ENCODE measurements at places on chromosomes 12 and 14. TPM values are rescaled to one million over a fixed set of nuclear protein-coding genes. Genes with fewer than 3 reads are reported as not detected.

DNA sequence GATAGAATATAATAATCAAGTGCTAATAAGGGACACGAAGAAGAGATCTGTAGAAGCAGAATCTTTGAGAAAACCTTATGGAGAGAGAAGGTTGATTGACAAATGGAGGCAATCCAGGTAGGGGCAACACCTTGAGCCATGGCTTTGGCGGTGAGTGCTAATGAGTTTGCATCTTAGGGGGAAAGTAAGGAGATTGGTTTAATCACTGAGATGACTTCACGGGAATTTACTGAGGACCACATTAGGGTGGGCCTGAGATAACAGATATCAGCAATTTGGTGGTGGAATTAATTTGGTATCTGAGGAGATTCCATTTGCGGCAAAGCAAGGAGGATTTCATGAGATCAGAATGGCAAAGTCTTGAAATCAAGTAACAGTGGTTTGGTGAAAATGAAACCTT, 1.8 kb upstream of the LARP4 start:
- no peak for DNase-seq

DNA sequence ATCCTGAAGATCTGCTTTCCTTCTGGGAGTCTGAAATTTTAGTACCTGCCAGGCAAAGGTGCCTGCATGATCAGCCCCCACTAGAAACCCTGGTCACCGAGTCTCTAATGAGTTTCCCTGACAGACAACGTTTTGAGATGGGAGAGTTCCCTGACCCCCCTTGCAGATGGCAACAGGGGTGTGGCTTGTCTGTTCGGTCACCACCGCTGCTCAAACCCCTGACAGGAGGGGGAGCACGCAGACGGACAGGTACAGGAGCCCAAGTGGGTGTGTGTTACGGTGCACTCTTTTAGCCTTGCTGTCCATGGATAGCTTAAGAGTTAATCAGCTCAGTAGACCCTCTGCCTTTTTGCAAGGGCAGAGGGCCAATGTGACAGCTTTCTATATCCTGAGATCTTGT, 19.3 kb upstream of the CDKN3 start:
- DNase-seq, result no peak

DNA sequence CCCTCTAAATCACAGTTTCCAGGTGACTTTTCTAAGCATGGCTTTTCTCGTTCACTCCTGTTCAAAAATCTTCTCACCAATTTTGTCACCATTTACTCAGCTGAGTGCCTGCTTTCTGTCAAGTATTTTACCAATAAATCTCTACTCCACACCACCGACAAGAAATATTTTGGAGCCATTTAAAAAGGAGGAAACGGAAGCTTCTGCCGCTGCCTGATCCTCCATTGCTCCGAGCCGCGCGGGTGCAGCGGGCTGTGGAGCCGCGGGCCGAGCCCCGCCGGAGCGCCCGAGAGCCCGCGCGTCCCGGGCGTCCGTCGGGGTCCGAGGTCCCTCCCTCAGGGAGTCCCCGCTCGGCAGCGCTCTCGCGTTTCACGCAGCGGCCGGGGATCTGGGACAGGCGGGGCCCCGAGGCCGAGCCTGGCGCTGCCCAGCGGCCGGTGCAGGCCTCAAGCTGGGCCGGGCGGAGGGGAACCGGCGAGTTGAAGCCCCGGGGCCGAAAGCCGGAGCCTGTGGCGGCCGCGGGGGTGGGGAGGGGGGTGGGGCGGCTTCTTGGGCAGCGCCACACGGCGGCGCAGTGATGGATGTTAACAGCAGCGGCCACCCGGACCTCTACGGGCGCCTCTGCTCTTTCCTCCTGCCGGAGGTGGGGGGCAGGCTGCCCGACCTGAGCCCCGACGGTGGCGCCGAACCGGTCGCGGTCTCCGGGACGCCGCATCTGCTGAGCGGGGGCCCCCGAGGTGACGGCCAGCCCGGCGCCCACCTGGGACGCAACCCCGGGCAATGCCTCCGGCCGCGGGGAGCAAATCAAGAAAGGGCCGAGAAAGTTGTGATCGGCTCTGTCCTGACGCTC, 1.1 kb upstream of the HEBP1 start:
- peak; percentile 89 for DNase-seq

DNA sequence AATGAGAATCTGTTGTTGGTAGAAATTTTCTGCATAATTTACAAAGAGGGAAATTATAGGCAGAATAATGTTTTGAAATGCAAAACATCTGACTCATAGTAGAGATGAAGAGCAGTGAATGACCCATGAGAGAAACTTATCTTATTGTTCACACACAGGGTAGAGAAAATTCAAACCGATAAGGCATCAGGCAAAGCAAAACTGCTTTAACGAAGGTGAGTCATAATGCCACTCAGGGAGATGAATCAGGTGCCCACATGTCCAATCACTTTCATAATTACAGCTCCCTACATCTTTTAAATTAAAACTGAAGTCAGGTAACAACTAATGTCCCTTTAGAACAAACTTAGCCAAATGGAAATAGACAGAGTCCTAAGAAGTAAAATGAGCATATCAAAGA, 265.6 kb upstream of the GARIN6 start:
- DNase-seq, result no peak

- DNase-seq, result no peak
These were observed 185.2 kb upstream of the SLC38A2 start for GRCh38 chr12:46557539-46558373.

- no peak for DNase-seq
These were observed 161.1 kb downstream of the PPFIA2 start for GRCh38 chr12:81597928-81598604.

DNA sequence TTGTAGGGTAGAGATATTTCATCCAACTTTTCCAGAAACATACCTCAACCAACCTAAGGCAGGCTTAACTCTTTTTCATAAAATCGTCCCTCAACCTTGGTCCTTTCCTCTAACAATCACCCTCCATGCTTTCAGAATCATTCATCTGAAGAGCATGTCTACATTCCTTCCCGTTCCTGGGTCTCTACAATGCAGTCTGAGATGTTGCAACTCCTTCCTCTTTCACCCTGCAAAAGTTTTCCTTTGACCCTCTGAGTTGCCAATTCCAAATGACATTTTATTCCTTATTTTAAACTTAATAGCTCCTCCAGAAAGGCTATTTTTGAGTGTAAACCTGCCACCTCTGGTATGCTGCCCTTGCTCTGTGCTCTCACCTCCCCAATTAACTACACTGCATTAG, 16.7 kb downstream of the SLC7A7 start:
- no peak for DNase-seq

DNA sequence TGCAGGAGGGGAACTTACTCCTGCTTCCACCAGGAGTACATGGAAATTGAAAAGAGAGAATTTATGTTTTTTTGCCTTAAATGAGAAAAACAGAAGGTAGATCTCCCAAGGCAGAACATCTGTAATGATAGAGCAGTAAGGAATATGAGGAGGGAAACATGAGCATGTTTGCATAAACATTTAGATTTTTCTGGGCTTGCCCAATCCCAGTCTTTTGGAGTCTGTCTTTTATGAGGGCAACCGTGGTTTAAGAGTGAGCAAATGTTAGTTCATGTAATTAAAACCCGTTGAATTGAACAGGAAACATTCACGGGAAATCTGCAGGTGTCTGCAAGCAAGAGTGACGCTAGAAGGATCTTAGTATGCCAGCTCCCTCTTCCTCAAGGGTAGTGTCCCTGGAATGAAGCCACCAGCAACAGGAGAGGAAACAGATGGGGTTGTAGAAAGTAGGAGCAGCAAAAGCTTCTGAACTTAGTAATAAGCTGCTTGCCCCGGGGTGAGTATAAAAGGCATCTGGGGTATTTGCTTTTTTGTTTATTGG, 79.3 kb downstream of the ARF6 start:
- no peak for DNase-seq

- DNase-seq, result peak; percentile 47
These were observed 86.7 kb downstream of the B4GALNT3 start for GRCh38 chr12:546265-546919.

GRCh38 chr14:52494444-52494843, 57.9 kb downstream of the TXNDC16 start:
- DNase-seq, result no peak

DNA sequence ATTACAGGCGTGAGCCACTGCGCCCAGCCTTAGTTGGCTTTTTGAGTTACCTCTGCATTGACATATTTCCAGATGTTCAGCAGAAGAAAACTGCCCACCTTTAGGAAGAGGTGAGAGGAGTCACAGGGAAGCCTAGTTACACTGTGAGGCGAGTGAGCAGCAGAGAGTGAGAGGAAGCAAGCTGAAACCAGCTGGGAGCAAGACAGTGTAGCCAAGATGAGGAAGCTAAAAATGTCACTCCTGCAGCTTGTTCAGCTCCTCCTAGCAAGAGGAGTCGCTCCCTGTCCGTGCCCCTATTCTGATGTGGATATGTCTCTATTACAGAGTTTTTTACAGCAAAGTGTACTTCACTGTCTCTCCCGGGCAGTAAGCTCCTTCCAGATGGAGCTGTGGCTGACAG, 127.6 kb downstream of the GXYLT1 start:
- no peak for DNase-seq

- DNase-seq, result no peak
These were observed 745 bp upstream of the PPP1R36 start for GRCh38 chr14:64549016-64549415.

DNA sequence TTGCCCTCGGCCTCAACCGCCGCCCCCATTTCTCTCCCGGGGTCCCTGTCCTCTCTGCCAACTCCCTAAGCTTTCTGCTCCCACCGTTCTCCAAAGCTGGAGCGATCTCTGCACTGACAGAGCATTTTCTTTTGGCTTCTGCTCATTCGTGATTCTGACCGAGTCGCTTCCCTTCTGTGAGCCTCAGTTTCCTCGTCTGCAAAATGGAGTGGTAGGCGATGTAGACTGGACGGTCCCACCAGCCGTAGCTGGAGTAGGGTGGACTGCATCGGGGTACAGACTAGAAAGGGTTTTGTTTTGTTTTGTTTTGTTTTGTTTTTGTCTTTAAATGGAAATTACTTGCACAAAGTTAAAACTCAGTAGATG, 2.4 kb downstream of the VSX2 start:
- no peak for DNase-seq

DNA sequence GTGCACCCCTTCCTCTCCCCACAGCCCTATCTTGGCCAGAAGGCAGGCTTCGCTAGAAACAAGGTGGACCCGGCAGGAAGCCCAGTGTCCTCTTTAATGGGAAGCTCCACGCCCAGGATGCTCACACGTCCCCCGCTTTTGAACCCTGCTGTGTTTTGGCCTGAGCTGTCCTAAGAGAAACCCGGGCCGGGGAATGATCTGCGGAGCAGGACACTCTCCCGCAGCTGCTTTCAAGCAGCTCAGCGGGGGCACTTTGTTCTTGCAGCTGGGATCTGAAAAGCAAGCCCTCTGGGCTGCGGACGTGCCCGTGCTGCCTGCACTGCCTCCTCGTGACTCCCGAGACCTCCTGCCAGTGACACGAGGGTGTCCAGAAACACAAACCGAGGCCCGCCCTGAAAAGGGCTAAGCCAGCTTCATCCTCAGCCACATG, 30.0 kb downstream of the SCARB1 start:
- no peak for DNase-seq

DNA sequence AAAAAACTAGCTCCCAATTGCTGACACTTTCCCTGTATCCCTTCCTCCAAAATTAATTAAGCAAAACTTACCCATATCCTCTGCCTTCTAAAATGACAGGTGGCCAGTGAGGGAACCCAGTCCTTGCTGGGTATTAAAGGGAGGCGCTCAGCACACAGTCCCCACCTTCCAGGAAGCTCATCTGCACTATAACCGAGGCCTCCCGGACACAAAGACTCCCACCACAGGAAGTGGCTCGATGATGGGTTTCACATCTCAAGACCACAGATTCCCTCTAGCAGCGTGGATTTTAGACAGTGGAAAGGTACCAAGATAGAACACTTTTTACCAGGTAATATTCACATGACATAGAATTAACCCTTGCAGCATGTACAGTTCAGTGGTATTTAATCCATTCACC, 126.8 kb upstream of the NCOR2 start:
- DNase-seq, result peak; percentile 25

- no peak for DNase-seq
These were observed 47.2 kb downstream of the ALDH1L2 start for GRCh38 chr12:105036937-105037649.

DNA sequence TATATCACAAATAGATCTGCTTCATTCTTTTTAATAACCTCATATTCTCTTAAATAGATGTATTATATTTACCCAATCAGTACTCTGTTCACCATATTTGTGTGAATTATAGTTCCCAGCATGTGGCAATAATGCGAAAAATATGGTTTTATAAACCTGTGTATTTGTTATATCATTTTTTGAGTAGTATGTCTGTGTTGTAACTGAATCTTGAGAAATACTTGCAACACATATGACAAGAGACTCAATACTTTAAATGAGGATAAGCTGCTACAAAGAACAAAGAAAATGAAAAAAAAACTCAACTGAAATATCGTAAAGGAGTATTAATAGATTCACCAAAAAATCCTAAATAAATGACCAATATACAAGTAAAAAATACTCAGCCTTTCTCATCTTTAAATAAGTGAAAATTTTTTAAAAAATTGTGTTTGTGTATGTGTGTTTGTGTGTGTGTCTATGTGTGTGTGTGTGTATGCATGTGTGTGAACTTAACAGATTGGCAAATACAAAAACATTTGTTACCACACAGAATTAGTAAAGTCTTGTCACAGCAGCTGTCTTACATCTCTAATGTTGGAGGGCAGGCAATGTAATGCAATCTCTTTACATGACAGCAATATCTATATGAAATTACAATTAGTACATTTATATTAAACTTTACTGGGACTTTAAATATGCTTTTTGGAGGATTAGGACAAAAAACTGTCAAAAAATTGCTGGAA, 441.9 kb upstream of the MGAT4C start:
- no peak for DNase-seq

DNA sequence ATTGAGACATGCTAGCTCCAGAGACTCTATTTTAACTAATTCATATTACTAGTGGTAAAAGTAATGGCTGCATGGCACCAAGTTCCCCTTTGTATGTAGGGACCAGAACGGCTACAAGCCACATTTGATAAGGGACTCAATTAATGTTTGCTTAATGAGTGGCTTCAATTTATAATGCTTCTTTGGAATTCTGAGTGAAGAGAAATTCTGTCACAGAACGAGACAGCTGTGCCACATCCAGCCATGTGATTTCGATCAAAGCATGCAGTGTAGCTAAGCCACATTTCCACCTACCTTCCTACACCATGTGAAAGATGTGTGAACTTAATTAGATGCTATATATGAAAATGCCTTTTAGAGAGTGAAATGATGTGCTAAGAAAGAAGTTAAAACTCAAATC, 217.4 kb downstream of the ACSS3 start:
- DNase-seq, result no peak

SDR39U1 gene
- total RNA-seq, result 46.0 TPM

TMEM132D gene
- total RNA-seq, result not detected

ITGB7 gene
- total RNA-seq, result 3.2 TPM

ACOT2 gene
- total RNA-seq, result 36.9 TPM

ASPG gene
- 2.2 TPM for total RNA-seq
